PC-3 (cell line): ENCODE measurements at places on chromosomes 7 and 10. TPM values are rescaled to one million over a fixed set of nuclear protein-coding genes. Genes with fewer than 3 reads are reported as not detected.
A peak's percentile ranks its signal among the peaks of the same experiment; 100 is the strongest.

LCOR gene
- total RNA-seq: 10.5 and 21.0 TPM in 2 replicates

COL13A1 gene
- 201 and 299 TPM in 2 replicates for total RNA-seq

DRGX gene
- total RNA-seq: 0.12 and 0.33 TPM in 2 replicates

HABP2 gene
- total RNA-seq: not detected in 2 replicates

FAM25G gene
- not detected in 2 replicates for total RNA-seq

DNA sequence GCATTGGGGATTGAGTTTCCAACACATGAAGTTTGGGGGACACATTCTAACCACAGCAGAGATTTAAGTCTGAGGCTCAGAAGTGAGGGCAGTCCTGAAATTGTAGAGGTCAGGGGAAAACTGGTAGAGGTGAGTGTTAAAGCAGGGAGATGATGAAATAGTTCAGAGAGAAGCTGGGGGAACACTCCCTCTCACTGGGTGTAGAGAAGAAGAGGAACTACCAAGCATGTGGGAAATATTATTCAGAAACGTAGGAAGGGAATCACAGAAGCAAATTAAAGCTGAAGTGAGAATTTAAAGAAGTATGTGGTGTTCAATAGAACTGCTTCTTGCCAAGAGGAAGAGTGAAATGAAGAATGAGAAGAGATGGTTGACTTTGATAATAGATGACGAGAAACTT is 121.5 kb upstream of the FAM3C start:
- no peaks in the 10 kb centered on the region for H3K36me3 ChIP-seq
- H3K4me3 ChIP-seq: no peak overlapping the region
- no peak overlapping the region for H3K27ac ChIP-seq
- H3K27me3 ChIP-seq: no peaks in the 10 kb centered on the region
- no peaks in the 10 kb centered on the region for H3K4me1 ChIP-seq

DNA sequence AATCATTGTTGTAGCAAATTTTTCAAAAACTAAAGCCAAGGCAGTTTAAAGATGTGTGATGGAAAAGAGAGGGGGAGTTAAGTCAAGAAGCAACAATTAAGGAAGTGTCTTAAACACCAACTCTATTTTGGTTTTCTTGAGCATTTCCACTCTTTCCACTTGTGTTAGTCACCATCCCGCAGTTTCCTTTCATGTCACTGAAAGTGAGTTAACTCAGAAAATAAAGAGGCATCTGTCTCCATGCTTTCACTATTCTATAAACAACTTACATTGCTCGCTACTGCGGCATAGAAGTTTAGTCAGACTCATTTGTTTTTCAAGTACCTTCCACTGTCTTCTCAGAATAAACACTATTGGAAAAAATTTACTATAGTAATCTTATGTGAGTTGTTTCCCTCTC is 284.9 kb upstream of the SEMA3D start:
- no peaks in the 10 kb centered on the region for H3K27me3 ChIP-seq
- no peak overlapping the region for H3K4me3 ChIP-seq
- DNase-seq: no peak
- peaks cover 10% of the 10 kb centered on the region; the same call in 1 of the 2 replicates for H3K4me1 ChIP-seq
- no peaks in the 10 kb centered on the region for H3K36me3 ChIP-seq

- no peaks in the 10 kb centered on the region for H3K27me3 ChIP-seq
- H3K4me1 ChIP-seq: no peaks in the 10 kb centered on the region
- no peaks in the 10 kb centered on the region for H3K36me3 ChIP-seq
- no peak for DNase-seq
- H3K4me3 ChIP-seq: no peak overlapping the region
These were observed 88.1 kb downstream of the HIP1 start for GRCh38 chr7:75650681-75651080.

GRCh38 chr10:50416881-50417280 is 165.6 kb upstream of the ASAH2 start:
- no peak overlapping the region for H3K27ac ChIP-seq
- no peak for DNase-seq
- no peaks in the 10 kb centered on the region for H3K27me3 ChIP-seq
- H3K36me3 ChIP-seq: no peaks in the 10 kb centered on the region
- no peak overlapping the region for H3K4me3 ChIP-seq

DNA sequence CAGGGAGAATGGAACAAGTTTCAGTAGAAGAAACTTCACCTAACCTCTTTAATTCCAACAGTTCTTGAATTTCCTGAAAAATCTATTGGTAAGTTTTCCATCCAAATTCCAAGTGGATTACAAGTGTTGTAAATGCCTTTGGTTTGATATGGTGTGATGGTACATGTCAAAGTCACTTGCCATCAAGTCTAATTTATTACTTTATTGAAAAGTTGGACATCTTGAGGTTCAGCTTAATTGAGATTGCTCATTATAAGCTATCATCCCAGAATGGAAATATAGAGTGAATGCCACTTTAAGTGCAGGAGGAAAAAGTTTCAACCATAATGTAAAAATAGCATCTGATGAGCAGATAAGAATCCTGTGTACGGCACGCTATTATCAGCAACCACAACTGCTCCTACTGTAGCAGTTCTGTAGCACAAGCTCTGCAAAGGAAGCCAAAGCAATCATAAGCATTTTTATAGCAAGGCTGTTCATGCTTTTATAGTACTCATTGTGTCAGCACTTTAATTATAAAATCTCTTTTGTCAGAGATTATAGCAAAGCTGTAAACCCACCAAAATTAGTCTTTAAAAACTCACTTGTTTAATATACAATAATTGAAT is 991.8 kb upstream of the PHF14 start:
- no peak overlapping the region for H3K4me3 ChIP-seq
- no peak for DNase-seq
- no peaks in the 10 kb centered on the region for H3K4me1 ChIP-seq
- no peaks in the 10 kb centered on the region for H3K27me3 ChIP-seq
- H3K36me3 ChIP-seq: no peaks in the 10 kb centered on the region

DNA sequence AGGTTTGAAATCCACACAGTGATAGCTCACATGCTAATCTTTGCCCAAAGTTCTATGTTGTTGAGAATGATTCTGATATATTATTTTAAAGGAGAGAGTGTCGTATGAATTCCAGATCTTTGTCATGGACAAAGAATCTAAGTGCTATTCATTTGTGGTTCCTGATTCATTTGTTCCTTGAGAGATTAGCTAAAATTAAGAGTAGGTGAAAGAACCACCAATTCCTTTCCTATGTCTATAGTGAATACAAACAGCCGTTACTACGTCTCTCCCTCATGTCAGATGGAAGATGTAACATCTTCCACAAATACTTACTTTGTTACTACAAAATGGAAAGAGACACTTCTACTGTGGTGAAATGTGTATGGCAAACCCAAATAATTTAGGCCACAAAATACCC is 3.3 kb upstream of the PLXDC2 start:
- H3K27me3 ChIP-seq: peaks cover 41% of the 10 kb centered on the region
- no peaks in the 10 kb centered on the region for H3K4me1 ChIP-seq
- DNase-seq: no peak
- H3K27ac ChIP-seq: no peak overlapping the region
- H3K4me3 ChIP-seq: no peak overlapping the region

DNA sequence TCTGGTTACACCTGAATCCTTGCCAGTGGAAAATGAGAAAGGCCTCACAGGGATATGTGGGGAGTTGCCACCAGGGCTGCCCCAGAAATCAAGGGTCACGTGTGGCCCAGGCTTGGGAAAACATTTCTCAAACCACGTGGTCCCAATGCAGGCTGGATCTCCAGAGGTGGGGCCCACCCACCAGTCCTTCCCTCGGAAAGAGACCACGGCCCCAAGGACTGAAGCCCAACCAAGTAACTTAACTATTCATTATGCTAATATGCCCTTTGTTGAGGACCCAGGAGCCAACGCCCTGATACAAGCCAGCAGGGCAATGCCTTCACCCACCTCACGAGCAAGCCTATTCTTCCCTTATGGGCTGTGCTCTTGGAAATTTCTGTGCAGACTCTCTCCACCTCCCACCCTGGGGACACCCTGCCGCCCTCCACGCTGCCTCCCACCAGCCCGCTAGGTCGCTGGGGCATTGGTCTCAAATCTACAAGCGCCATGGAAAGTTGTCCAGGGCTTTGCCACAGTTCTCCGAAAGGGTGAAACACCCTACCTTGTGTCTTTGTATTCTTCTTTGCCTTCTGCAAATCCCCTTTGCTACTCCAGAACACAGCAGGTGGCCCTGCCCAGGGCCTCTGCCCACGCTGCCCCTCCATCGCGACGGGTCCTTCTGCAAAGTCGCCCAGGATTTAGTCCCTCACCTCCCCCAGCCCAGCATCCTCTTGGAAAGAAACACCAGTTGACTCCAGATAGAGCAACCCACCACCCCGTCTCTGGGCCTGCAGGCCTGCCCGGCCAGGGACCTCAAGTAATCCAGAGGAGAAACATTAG is 8.8 kb downstream of the TNS3 start:
- peak overlapping the region; percentile 95 for H3K27ac ChIP-seq
- peaks cover 78% of the 10 kb centered on the region for H3K4me1 ChIP-seq
- no peak for DNase-seq
- H3K36me3 ChIP-seq: peaks cover 16% of the 10 kb centered on the region; the same call in 1 of the 2 replicates

GRCh38 chr10:43323245-43323644 is 48.2 kb upstream of the FXYD4 start:
- no peak for DNase-seq
- peaks cover 26% of the 10 kb centered on the region for H3K27me3 ChIP-seq
- no peak overlapping the region for H3K4me3 ChIP-seq
- H3K36me3 ChIP-seq: no peaks in the 10 kb centered on the region

DNA sequence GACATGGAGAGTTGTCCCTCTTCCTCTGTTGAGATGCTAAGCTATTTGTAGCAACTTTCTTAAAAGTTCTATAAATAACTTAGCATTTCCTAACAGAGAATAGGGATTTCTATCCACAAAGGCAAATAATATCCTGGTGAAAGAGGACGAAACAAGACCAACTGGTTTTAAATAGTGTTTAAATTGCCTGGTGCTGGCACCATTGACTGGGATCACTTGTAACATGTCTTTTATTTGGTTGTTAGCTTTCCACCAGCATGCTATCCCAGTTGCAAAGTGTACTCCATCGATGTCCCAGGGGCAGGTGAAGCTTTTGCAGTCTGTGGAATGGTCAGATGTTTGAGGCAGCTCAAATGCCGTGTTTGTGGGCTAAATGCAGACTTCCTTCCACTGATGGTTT is 3.7 kb downstream of the SUFU start:
- no peaks in the 10 kb centered on the region for H3K27me3 ChIP-seq
- no peak overlapping the region for H3K4me3 ChIP-seq
- no peak overlapping the region for H3K27ac ChIP-seq
- peak; percentile 16 for DNase-seq

- H3K36me3 ChIP-seq: peaks cover 62% of the 10 kb centered on the region
- no peaks in the 10 kb centered on the region for H3K4me1 ChIP-seq
- DNase-seq: no peak
- H3K27me3 ChIP-seq: no peaks in the 10 kb centered on the region
- no peak overlapping the region for H3K27ac ChIP-seq
- no peak overlapping the region for H3K4me3 ChIP-seq
These were observed 198.9 kb downstream of the TCF7L2 start for GRCh38 chr10:113148901-113149300.

DNA sequence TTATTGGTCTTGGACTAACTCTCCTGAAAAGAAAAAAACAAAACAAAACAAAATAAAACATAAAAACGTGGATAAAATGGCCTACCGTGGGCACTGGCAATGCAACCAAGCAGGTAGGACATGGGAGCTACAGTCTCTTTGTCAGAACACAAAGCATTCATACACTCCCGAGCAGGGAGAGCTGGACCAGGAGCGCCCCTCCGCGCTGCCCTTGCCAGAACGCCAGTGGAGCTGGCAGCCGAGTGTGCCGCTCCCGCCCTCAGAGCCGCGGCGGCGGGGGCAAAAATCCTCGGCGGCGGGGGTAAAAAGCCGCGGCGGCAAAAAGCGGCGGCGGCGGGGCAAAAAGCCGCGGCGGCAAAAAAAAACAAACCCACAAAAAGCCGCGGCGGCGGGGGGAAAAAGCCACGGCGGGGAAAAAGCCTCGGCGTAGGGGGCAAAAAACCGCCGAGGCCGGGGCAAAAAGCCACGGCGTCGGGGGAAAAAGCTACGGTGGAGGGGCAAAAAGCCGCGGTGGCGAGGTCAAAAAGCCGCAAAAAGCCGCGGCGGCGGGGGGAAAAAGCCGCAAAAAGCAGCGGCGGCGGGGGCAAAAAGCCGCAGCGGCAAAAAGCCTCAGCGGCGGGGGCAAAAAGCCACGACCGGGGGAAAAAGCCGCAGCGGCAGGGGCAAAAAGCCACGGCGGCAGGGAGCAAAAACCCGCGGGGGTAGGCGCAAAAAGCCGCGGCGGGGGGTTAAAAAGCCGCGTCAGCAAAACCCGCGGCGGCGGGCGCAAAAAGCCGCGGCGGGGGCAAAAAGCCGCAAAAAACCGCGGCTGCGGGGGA is 418.1 kb downstream of the ZNF716 start:
- peak overlapping the region; percentile 73 for H3K4me3 ChIP-seq
- no peaks in the 10 kb centered on the region for H3K36me3 ChIP-seq
- peak; percentile 33 for DNase-seq
- no peak overlapping the region for H3K27ac ChIP-seq

GRCh38 chr7:76380623-76380966 is 21.8 kb upstream of the YWHAG start:
- H3K4me1 ChIP-seq: peaks cover 13% of the 10 kb centered on the region
- peak overlapping the region; percentile 89 for H3K27ac ChIP-seq
- no peaks in the 10 kb centered on the region for H3K27me3 ChIP-seq
- H3K4me3 ChIP-seq: no peak overlapping the region
- H3K36me3 ChIP-seq: no peaks in the 10 kb centered on the region
- DNase-seq: no peak

DNA sequence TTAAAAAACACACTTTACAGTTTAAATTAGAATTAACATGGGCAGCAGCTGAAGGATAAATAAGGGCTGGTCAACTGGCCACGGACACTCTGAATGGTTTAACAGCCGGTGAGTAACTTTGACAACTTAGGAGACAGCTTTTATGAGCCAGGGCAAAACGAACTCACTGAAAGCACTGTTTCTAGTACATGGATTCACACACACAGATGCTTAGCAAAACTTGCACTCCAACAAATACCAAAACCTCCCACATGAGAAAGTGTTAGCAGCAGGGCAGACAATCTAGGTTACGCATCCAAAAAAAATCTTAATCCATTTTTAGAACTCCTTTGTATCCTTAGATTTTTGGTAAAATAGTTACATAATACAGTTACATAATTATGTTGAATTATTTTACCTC is 486.4 kb downstream of the PHTF2 start:
- no peaks in the 10 kb centered on the region for H3K36me3 ChIP-seq
- no peaks in the 10 kb centered on the region for H3K4me1 ChIP-seq
- H3K4me3 ChIP-seq: no peak overlapping the region
- DNase-seq: no peak
- no peak overlapping the region for H3K27ac ChIP-seq

GRCh38 chr7:132419542-132419941 is 156.7 kb downstream of the PLXNA4 start:
- peaks cover 14% of the 10 kb centered on the region for H3K4me1 ChIP-seq
- H3K4me3 ChIP-seq: no peak overlapping the region
- no peak overlapping the region for H3K27ac ChIP-seq
- no peaks in the 10 kb centered on the region for H3K36me3 ChIP-seq

DNA sequence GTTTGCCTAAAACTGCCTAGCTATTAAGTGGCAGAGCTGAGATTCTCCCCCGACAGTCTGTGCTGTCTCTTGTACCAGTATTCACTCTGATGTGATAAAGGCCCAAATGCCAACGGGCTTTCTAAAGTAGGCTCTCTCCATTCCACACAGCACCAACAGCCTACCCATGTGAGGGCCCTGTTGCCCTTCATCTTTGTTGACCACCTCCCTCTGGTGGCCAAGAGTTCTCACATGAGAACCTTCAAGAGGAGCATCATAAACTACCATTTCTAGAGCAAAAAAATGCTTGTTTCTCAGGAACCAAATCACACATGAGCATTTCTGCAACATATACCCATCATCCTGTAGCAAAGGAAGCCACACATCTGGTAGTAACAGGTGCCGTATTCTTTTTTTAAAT is 185.8 kb downstream of the GRM8 start:
- no peak for DNase-seq
- H3K4me3 ChIP-seq: no peak overlapping the region
- no peaks in the 10 kb centered on the region for H3K27me3 ChIP-seq
- no peaks in the 10 kb centered on the region for H3K36me3 ChIP-seq
- no peaks in the 10 kb centered on the region for H3K4me1 ChIP-seq
